GM19239 (cell line): ENCODE measurements at places on chromosomes 16 and 17.

DNA sequence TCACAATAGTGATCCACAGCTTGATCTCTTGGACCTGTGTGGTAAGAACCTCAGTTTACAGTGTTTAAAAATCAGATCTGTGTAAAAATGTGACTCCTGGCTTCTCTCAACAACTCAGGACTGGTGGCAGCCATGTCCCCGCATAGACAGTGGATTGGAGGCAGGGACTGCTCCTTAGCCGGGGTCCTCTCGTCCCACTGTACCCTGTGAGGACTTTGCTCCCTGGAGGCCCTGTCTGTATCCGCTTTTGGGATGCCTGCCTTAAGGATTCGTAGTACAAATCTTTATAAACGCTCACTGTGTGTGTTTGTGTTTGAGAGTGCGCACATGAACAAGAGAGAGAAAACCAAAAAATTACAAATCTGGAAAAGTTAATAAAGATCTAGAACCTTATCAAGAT is 142.5 kb downstream of the SNX29 start:
- DNase-seq = no peak

DNA sequence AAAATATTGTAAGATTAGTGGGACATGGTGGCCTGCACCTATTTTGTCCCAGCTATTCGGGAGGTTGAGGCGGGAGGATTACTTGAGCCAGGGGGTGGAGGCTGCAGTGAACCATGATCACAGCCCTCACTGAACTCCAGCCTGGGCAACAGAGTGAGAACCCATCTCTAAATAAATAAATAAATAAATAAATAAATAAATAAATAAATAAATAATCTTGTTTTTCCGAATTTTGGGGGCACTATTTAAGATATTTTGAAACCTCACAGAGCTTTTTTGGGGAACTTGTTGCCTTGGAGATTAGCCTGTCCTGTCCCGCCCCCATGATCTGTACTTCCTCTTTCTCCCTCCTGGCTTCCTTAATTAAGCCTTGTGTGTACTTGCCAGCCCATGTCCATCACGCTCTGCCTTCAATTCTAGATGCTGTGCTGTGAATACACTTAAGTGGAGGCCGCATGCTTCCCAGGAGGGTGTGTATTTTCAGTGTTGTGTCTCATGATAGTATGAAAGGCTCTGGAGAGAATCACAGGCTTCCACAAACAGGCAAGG is 4.4 kb downstream of the LGALS9 start:
- no peak for DNase-seq

- DNase-seq = no peak
Observed at GRCh38 chr17:8210761-8211458, 535 bp upstream of the AURKB start.

DNA sequence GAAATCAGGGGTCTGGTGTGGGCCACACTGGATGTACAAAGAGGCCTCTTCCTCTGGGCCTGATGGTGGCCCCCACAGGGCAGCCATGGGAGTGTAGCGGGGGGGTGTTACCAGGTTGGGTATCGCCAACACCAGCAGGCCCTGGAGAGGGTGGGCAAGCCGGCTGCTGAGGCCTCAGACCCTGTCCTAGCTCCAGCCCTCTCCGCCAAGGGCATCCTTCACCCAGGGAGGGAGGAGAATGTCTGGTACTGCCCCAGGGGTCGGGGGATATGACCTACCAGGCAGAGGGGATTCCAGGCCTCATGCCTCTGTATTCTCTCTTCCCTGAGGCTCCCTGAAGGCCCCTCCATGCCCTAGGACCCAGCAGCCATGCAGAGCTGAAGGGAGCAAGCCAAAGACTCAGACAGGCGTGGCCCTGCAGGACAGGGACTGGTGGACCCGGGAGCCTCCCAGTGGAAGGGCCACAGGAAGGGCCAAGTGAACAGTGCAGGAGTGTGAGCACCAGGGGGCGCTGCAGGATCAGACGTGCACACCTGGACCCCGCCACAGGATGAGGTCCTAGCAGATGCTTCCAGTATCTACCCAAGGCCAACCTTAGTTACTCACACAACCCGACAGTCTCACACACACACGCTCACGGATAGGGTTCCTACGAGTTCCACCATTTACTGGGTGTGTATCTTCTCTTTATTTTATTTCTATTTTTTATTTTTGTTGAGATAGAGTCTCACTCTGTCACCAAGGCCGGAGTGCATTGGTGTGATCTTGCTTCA is 10.9 kb upstream of the CES4A start:
- peak; percentile 95 for DNase-seq

DNA sequence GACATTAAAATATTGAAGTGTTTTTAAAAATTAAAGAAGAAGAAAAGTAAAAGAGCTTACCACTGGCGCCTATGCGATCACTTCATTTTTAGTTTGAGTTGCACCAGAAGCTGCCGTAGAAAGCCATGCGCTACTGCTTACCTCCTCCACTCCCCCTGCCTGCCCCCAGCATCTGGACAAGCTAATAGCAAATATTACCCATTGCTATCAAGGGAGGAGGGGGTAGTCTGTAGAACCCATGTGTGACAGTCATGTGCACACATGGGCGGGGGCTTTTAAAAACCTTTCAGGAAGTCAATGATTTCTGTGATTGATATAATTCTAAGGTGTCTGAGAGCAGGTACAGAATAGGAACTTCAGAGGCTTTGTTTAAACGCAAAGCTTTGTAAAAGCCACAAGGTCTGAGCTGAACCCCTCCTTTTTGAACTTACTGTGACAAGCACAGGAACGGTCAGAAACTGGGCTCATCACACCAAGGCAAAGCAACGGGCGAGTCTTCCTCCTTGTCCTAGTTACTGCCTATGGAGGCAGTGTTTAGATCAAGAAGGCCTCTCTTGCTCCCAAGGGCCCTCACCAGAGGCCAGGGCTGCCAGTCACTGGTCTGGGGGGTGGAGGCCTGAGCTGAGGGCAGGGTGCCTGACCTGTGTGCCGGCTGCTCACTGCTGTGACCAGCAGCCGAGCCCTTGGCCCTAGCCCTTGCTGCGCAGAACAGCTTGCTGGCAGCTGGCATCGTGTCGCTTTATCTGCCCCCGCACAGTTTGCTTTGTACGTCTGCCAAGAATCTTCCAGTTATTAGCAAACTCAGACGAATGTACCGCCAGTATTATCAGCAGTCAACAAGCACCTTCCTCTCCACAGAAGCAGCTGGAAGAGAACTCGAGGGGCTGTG is 15.0 kb downstream of the GINS2 start:
- DNase-seq = no peak

GRCh38 chr17:68777243-68777855 is 176.2 kb upstream of the FAM20A start:
- no peak for DNase-seq
